ENCODE measurements at places on chromosomes 3 and 15.
A peak's percentile ranks its signal among the peaks of the same experiment; 100 is the strongest.

- no peak for DNase-seq
These were observed 30.0 kb downstream of the ST6GAL1 start for GRCh38 chr3:186960347-186960746.

- no peak for DNase-seq
These were observed 187.6 kb upstream of the AGTR1 start for GRCh38 chr3:148510116-148510515.

DNA sequence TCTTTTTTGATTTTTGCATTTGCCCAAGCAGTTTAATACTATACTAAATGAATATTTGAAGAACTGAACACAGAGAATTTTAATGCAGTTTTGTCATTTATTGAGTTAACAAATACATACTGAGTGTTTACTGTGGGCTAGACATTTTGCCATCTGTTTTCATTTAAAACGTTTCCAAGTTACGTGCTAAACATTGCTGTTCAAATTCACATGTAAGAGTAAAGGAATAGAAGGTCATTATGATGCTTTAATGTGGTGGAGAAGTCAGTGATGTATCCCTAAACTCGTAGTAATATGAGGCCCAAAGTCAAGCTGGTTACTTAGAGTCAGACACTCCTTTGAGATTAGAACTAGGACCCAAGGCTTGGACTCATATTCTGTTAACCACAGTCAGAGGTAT, 49.4 kb downstream of the CRYBG3 start:
- no peak for DNase-seq

DNA sequence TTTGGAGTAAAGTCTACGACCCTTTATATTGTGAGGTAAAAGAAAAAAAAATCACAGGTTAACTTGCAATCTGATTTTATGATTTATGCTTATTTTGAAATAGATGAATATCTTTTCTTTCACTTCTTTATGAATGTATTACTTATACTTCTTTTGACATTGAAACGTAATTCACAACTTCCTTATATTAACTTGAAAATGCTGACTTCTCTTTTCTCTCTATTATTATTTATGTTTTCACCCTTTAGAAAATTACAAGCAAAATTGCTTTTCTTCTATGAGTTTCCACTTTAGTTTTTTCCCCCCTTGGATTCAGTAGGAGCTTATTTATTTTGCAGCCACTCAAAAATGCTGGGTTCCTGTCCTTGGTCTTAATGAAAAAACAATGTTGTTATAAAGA, 25.4 kb downstream of the ACP3 start:
- DNase-seq: no peak

GRCh38 chr3:170889630-170890029, 18.8 kb downstream of the EIF5A2 start:
- no peak for DNase-seq

DNA sequence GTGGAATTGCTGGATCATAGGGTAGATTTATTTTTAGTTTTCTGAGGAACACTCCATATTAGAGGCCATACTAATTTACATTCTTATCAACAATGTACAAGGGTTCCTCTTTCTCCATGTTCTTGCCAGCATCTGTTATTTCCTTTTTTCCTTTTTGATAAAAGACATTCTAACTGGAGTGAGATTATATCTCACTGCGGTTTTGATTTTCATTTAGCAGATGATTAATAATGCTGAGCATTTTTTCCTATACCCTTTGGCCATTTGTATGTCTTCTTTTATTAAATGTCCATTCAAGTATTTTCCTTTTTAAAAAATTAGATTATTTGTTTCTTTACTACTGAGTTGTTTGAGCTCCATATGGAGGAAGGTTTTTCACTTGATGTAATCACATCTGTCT, 1189.5 kb downstream of the ZPLD1 start:
- no peak for DNase-seq

DNA sequence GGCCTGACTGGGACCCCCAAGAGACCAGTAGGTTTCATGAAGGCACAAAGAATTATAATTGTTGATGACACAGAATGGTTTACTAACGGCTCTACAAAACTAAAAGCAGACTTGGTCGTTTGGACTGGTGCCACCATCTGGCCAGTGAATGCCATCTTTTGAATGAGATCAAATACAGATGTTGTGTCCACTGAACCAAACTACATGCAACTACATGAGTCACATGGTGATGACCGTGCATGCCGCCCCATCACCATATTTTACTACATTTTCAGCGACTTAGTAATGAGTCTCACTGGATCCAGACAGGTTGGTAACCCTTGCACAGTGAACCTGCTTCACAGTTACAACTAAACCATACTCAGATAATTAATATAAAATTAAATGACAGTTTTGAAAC, 803.3 kb downstream of the DIPK2A start:
- DNase-seq: no peak

- DNase-seq: no peak
These were observed 26.1 kb upstream of the MFSD1 start for GRCh38 chr3:158775426-158776410.

DNA sequence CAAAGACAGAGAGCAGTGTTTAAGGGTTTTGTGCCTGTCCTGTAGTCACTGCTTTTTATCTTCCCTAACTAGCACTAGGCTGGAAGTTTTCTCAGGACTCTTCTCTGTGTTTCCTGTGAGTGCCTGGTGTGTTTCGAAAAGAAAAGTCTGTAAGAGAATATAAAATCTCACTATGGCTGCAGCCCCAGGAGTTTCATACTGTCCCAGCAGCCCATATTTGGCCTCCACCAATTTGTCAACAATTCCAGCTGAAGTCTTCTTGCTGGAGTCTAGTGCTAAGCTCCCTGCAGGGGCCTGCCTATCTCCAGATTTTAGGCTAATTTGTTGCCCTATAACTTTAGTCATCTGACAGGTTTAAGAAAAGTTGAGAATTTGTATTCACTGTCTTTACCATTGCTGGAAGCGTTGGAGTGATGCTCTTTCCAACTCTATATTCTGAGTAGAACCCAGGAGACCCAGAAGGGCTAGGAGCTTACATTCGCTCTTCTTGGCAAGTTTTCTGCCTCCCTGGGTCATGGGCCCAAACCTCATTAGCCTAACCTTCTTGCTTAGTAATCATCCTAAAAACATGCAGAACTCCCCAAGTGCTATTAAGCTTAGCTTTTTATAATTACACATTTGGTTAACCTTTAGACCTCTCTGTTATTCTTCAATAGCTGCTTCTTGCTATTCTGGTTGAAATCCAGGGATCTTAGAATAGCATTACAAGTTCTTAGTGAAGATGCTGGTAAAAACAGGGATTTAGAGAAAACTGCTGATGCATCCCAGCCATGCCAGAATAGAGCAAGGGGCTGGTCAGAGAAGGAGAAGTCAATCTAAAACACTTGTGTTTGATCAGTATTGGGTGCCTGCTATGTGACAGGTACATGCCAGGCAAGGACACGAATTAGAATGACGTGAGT, 283.1 kb downstream of the NEK10 start:
- DNase-seq: no peak

DNA sequence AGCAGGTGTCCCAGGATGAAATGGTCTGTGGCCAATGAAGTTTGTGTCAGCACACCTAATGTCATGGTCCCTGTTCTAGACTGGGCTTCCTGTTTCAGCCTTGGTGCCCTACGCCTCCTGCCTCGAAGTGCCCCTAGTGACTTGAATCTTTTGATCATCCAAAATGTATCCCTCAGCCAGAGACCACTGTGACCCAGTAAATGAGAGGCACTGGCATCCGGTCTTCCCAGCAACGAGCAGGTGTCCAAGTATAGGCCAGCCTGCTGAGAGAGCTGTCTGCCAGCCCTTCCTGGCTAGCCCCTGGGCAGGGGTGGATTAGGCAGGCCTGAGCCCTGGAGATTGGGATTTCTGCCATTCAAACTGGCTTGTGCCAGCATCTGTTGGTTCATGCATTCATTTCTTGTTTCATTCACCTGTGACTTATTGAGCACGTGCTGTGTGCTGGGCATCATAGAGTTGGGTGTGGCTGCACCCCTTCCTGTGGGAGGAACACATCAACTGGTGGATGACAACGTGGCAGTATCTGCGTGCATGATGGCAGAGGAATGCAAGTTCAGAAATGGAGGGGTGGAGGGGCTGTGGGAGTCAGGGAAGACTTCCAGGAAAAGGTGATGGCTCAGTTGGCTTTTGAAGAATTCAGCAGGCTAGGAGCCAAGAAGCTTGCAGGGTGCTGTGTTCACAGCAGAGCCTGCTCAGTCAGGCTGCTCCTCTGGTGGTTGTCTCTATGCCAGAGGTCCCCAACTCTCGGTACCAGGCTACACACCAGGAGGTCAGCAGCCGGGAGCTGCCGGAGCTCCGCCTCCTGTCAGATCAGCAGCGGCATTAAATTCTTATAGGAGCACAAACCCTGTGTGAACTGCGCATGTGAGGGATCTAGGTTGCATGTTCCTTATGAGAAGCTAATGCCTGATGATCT, 21.6 kb downstream of the ESYT3 start:
- DNase-seq: no peak

DNA sequence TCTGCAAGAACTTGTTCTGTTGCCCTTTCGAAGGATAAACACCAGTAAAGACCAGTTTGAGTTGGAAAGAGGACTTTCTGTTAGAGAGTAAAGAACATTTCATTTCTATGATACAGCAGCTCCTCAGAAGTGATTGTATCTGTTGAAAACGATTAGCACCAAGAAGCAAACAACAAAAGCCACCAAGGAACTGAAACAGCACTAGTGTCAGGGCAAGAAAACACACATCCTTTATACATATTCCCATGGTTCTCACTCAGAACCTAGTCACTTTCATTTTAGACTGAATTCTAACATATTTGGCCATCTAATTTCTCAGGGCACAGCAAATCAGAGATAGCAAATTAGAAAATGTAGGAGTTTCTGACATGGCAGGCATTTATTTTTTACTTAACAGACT, 116.1 kb downstream of the ATP1B3 start:
- no peak for DNase-seq

DNA sequence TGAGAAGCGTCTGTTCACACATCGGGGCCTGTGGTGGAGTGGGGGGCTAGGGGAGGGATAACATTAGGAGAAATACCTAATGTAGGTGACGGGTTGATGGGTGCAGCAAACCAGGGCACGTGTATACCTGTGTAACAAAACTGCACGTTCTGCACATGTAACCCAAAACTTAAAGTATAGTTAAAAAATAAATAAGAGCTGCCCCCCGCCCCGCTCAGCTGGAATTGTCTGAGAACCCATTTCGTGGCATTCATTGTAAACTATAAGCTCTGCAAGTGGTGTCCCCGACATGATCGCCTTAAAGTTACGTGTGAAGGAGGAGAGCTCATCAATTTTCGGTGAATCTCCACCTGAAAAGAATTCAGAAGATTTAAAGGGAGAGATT, 7.3 kb upstream of the LIPH start:
- DNase-seq: no peak

GRCh38 chr3:17063596-17063995, 178.8 kb downstream of the PLCL2 start:
- DNase-seq: no peak

DNA sequence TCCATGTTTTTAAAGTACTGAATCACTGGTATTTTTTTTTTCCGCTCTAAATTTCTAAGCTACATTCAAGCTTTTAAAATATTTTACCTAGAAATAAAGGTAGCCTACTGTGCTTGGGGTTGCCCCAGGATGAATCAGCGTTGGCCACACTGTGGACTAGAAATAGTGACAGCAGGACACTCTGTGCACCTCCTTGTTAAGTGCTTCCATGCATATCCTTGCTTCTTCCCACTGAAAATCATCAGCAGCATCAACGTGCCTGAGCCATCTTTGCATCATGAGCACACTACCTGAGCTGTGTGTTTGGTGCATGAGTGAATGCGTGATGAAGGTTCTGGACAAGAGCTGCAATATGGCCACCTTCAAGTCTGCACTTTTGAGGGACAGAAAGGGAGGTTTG, 142.0 kb upstream of the SLC2A2 start:
- no peak for DNase-seq

DNA sequence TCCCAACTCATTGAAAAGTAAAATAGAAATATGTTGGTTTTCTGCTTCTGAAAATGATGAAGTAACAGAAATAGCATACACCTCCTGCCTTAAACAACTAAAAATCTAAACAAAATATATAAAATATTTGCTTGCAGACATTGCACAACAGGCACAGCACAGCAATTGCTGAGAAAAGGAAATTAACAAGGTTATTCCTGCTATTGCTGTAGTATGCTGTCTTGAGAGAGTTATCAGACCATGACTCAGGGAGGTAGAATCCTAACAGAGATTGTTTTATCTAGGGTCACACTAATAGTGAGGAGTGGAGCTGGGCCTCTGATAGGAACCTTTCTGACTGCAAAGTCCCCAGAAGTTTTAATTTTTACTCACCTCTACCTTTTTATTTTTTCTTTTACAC, 72.6 kb downstream of the ZBTB20 start:
- no peak for DNase-seq

DNA sequence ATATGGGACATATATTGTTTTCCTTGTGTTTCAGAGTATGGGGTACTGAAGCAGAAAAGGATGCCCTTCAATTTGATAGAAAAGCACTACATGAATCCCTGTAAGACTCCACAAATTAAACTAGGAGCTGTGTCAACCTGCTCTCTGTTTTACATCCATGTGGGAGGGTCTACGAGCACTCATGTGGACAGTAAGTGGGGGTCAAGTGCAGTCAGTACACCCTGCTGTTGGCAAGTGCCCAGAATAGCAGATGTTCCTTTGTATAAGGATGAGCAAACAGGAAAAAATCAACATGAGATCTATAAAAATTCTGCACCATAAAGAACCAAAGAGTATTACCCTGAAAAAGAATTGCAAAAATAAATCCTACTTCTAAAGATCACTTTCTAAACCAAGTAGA, 659.9 kb downstream of the SI start:
- peak; percentile 87 for DNase-seq

- no peak for DNase-seq
These were observed 5.4 kb downstream of the TARS3 start for GRCh38 chr15:101718896-101719295.

- DNase-seq: no peak
These were observed 30.0 kb downstream of the XXYLT1 start for GRCh38 chr3:195240939-195241338.

GRCh38 chr3:115958526-115958925, 335.2 kb downstream of the GAP43 start:
- DNase-seq: no peak

GRCh38 chr15:77027111-77027696, 32.3 kb downstream of the PSTPIP1 start:
- no peak for DNase-seq

DNA sequence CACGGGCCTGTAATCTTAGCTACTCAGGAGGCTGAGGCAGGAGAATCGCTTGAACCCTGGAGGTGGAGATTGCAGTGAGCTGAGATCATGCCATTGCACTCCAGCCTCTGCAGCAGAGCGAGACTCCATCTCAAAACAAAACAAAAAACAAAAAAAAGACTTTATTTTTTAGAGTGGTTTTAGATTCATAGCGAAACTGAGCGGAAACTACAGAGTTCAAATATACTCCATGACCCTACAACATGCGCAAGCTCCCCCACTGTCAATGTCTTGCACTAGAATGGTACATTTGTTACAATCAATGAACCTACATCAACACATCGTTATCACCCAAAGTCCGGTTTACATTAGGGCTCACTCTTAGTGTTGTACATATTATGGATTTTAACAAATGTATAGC, 2.2 kb upstream of the CRTAP start:
- DNase-seq: no peak

- DNase-seq: no peak
These were observed 201.6 kb downstream of the OCA2 start for GRCh38 chr15:27897481-27897880.

Measured in NCI-H510A (cell line).